Left colon (tissue), 2 donors: ENCODE measurements at places on chromosomes 12 and 14. TPM values are rescaled to one million over a fixed set of nuclear protein-coding genes. Genes with fewer than 3 reads are reported as not detected.

Gene MLF2
- 180 TPM for total RNA-seq

Gene LPAR5
- total RNA-seq: 25.6 TPM

GRCh38 chr12:108218921-108219320 lies 89.8 kb downstream of the WSCD2 start:
- no peak for DNase-seq

GRCh38 chr12:16266085-16266484 lies 11.4 kb downstream of the SLC15A5 start:
- no peak for DNase-seq

GRCh38 chr12:19373586-19373985 lies 65.7 kb upstream of the AEBP2 start:
- DNase-seq: no peak

GRCh38 chr14:59120921-59121320 lies 67.5 kb upstream of the DAAM1 start:
- DNase-seq: no peak
